ENCODE measurements at places on chromosomes 16 and 17.
A peak's percentile ranks its signal among the peaks of the same experiment; 100 is the strongest.

DNA sequence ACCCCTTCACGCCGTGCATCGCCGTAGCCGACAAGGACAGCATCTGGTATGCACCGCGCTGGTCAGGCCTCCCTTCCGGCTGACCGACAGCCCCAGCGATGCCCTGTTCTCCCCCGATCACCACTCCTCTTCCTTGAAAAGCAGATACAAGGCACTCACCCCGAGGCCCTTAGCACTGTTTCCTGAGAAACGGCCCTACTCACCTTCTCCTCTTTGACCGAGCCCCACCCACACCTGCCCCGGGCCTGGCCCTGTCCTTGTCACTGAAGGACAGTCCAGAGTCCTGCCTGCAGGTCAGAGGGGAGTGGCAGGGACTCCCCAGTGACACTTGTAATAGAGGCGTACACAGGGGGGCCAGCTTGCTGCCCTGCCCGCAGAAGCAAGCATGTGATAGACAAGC, 45.9 kb upstream of the CHMP6 start:
- no peak for DNase-seq

DNA sequence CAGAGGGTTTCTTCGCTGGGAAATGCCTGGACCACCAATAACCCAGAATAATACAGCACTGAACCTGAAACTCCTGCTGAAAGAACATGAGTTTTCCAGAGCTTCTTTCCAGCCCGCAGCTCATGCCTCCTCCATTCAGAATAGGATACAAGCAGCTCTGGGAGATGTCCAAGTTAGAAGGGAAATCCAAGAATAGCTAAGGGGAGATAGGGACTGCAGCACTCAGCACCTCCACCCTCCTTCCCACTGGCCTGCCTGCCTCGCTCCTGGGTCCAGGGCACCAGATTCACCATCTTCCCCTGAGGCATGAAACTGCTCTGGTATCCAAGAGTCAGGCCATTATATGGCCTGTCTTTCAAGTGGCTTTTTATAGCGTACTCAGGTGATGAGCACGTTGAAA, 4.1 kb downstream of the KRT31 start:
- DNase-seq: no peak

- DNase-seq: no peak
Measured at GRCh38 chr16:81554979-81555378, 110.4 kb downstream of the CMIP start.

- DNase-seq: no peak
Measured at GRCh38 chr17:15464231-15464985, 3.0 kb downstream of the CDRT4 start.

- peak; percentile 97 for DNase-seq
Measured at GRCh38 chr17:36544307-36545076, at the start of gene GGNBP2. TSS of gene GGNBP2 (plus strand) at chr17:36544919. CDS start at chr17:36545725, 806 bp downstream.

GRCh38 chr16:86343796-86344585, 166.3 kb upstream of the FOXF1 start:
- no peak for DNase-seq

GRCh38 chr16:68785715-68786114, 48.6 kb downstream of the CDH1 start:
- no peak for DNase-seq

DNA sequence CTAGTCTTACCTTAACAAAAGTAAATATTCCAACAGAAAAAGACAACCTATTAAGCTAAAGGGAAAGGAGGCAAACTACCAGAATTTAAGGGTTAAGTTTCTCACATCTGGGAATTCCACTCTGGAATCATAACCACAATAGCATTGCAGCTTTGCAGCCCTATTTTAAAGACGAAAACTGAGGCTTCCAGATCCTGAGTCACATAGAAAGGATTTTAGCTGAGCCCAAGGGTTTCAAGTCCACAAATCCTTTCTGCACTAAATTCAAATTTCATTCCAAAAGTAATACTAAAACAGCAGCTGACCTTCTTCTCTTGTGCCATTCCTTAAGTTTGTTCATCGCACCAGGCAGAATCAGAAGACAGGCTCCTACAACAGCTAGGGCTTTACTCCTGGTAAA, 17.8 kb downstream of the XYLT1 start:
- no peak for DNase-seq

GRCh38 chr17:29694918-29695563, 72.3 kb upstream of the CORO6 start:
- no peak for DNase-seq

- peak; percentile 79 for DNase-seq
Measured at GRCh38 chr17:29219378-29220047, 27.1 kb upstream of the CRYBA1 start.

DNA sequence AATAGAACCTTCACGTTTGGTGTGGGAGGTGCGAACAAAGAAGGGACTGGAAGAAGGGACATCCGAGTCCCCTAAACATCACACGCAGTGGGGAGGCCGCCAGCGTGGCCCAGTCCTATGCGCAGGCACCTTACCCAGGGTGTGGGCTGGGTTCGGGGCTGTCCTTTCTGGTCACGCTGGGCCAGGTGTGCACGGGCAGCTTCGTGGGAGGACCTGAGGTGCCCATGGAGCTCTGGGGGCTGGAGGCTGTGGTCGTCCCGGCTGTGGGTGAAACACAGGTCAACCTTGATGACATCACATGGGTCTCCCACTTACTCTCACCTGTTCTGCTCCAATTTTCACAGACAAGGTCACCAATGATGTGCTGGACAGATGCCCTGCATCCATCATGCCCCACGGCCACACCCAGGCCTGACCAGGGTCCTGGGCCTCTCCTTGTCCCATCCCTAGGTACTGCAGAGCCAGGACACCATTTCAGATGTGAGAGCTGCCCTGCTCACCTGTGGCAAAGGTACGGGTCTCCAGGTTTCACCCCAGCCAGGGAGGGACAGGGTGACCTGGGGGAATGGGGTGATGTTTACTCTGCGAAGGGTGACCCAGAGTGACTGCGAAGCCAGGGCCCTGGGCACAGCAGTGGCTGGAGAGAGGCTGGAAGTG, 3.1 kb downstream of the CD300C start:
- DNase-seq: no peak

- no peak for DNase-seq
Measured at GRCh38 chr17:79902146-79902791, 63.0 kb upstream of the CBX4 start.

DNA sequence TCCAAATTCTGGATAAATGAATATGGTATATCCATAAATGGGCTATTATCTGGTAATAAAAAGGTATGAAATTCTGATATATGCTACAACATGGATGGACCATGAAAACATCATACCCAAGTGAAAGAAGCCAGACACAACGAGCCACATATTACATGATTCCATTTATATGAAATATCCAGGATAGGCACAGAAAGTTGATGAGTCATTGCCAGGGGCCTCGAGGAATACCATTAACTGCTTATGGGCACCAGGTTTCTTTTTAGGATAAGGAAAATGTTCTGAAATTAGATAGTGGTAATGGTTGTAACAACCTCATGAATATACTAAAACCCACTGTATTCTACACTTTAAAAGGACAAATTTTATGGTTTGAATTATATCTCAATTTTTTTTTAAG, 123.2 kb downstream of the PITPNC1 start:
- no peak for DNase-seq

GRCh38 chr16:84844049-84844350, 24.2 kb downstream of the CRISPLD2 start:
- DNase-seq: peak; percentile 84
